Right cardiac atrium (tissue), 5 donors: ENCODE measurements at places on chromosomes 16 and 17. TPM values are rescaled to one million over a fixed set of nuclear protein-coding genes. Genes with fewer than 3 reads are reported as not detected.

ABCA10 gene
- total RNA-seq = 5.0 TPM

FOXO3B gene
- 1.6 TPM for total RNA-seq

DNAH3 gene
- total RNA-seq = 0.14 TPM

ABCC11 gene
- total RNA-seq = not detected

RIPOR1 gene
- total RNA-seq = 86.6 TPM

CD7 gene
- total RNA-seq = 0.56 TPM

ZFP1 gene
- total RNA-seq = 9.4 TPM

ASIC2 gene
- total RNA-seq = not detected

ARSG gene
- total RNA-seq = 6.5 TPM

KRT25 gene
- total RNA-seq = not detected

KRT28 gene
- total RNA-seq = not detected

KRT13 gene
- not detected for total RNA-seq

SLC12A3 gene
- total RNA-seq = not detected

SNX11 gene
- total RNA-seq = 10.4 TPM

OTOP3 gene
- total RNA-seq = not detected

KRT24 gene
- total RNA-seq = not detected

MT4 gene
- not detected for total RNA-seq

ZNF174 gene
- total RNA-seq = 12.6 TPM

CMTM1 gene
- total RNA-seq = 2.1 TPM

SSTR5 gene
- total RNA-seq = 35.3 TPM

STAC2 gene
- total RNA-seq = 2.5 TPM

C17orf107 gene
- total RNA-seq = 2.8 TPM

TP53TG3 gene
- not detected for total RNA-seq

CD300A gene
- 5.1 TPM for total RNA-seq
